ENCODE measurements at places on chromosomes 4 and X.

GRCh38 chr4:7120341-7120740 lies 52.5 kb upstream of the GRPEL1 start:
- no peak for DNase-seq

GRCh38 chr4:118829107-118829506 lies 6.8 kb downstream of the SEC24D start:
- no peak for DNase-seq

DNA sequence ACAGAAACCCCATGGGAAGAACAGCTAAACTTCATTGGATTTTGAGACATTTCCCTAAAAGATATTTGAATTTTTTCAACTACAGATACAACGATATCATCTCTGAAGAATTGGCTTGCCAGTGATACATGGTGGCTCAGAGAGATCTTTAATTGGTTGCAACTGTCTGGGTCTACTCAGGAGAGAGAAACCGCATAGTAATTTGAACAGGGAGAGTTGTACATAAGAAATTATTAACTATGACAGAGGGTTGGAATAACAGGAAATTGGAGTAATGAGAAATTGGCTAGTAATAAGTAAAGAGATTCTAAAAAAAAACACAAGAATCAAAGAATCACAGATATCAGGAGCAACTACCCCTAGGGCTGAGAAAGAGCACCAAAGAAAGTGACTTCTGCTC lies 118.4 kb downstream of the KLHL13 start:
- DNase-seq = no peak

DNA sequence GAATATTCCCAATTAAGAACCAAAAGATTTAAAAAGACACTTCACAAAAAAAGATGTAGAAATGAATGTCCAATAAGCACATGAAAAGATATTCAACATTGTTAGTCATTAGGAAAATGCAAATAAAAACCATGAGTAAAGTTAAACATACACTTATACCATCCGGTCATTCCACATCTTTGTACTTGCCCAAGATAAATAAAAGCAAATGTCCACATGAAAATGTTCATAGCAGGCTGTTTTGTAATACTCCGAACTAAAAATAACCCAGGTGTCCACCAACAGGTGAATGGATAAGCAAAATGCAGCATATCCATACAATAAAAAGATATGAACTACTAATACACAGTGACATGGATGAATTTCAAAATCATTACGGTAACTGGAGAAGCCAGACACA lies 28.6 kb upstream of the ZCCHC4 start:
- no peak for DNase-seq

DNA sequence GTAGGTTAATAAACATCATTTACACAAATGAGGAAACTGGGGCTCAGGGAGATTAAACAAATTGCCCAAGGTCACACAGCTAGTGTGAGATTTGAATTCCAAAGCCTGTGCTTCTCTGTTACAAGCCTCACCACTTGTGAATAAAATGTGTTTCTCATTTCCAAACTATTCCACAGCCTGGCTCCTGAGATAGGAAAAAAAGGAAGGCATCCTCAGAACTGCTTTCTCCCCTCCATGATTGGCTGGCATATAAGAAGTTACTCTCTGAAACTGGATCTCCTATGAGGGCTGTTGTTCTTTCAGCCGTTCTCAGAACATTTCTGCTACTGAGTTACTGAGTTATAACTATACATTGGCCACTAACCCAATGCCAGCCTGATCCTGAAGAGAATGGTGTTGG lies 237.9 kb downstream of the MAML3 start:
- DNase-seq = no peak

DNA sequence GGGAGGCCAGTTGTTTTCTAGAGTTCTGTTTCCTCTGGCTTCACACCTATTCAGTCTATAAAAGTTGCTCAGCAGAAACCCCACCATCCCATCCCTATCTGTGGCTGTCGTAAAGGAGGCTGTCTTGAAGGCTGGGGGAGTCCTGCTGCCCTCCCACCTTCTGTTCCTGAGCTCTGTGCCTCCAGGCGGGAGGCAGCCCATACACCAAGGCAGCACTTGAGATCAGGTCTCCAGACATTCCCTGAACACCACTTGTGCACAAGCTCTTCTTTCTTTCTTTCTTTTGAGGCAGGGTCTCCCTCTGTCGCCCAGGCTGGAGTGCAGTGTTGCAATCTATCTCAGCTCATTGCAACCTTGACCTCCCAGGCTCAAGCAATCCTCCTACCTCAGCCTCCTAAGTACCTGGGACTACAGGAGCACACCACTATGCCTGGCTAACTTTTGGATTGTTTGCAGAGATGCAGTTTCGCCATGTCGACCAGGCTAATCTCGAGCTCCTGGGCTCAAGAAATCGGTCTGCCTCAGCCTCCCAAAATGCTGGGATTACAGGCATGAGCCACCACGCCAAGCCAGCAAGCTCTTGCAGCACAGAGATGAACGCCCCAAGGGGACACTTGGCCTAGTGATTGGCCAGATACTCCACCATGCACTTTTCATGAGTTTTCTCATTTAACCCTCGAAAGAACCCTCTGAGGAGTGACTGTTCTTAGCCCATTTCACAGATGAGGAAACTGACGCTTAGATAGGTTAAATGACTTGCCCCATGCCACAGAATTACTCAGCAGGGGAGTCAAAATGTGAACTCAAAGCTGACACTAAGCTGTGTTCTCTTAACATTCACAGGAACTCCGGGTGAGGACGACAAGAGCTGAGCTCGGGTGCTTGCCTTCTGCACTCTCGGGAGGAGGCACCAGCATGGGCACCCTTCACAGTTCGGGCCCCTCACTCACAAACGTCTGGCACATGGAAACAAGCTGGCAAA lies 55.8 kb upstream of the ENPP6 start:
- DNase-seq = no peak

DNA sequence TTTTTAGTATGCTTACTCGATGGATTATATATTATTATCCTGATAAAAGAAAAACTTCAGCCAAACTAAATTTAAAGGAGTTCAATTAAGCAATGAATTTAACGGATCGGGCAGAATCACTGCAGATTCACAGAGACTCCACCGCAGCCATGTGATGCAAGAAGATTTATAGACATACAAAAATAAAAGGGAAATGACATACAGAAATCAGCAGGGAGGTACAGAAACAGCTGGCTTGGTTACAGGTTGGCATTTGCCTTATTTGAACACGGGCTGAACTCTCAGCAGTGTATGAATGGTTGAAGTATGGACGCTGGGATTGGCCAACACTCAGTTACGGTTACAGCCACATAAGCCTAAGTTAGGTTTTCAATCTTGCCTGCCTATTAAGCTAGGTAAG lies 35.4 kb upstream of the DHRSX start:
- DNase-seq = no peak

- no peak for DNase-seq
These were observed 19.5 kb upstream of the ZNF41 start for GRCh38 chrX:47502316-47503125.

GRCh38 chrX:107733686-107734085 lies 41.9 kb downstream of the TSC22D3 start:
- DNase-seq = no peak

DNA sequence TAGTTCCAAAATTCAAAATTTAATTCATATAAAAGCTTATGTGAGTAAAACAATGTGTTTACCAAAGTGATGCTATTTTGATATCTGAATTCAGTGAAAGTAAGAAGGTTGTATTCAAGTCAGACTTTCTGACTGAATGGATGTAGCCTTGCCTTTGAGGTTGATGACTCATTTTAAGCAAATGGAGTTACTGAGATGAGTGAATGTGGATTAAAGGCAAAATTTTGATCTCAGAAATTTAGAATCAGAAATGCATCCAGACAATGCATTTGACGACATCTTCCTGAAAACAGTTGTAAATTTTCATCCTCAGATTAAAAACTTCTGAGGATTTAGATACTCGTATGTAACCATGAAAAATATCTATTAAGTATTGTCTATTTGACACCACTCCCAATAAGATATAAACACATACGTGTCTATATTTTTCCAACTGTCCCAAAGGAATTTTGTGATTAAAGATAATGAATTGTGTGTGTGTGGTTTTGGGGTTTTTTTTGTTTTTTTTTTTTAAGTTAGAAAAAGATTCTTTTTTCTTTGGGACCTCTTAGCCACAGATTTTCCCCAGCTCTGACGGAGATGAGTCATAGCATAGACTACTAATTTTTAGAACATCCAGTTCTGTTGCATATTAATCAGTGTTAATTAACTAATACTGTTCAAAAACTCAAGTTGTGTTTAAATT lies 34.4 kb downstream of the NFKB1 start:
- peak; percentile 44 for DNase-seq

DNA sequence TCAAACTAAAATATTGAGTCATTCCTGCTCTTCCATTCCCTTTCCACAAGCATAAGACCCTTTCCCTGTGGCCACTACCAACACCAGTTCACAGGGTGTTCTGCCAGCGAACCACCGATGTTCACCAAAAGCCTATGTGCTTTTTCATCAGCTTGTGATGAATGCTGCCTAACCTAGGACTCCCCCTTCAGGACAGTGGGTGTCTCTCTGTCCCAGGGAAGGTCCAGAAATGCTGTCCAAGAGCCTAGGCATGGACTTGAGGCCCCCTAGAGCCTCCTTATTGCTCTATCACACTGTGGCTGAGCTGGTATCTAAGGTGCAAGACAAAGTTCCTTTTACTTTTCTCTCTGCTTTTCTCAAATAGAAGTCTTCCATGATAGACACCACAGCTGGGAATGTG lies 1015.6 kb downstream of the PCDH19 start:
- DNase-seq = no peak

GRCh38 chr4:153466949-153467896 lies 1.1 kb downstream of the TMEM131L start:
- DNase-seq = peak; percentile 58

- no peak for DNase-seq
These were observed 62.9 kb downstream of the ELF4 start for GRCh38 chrX:130047416-130047815.

DNA sequence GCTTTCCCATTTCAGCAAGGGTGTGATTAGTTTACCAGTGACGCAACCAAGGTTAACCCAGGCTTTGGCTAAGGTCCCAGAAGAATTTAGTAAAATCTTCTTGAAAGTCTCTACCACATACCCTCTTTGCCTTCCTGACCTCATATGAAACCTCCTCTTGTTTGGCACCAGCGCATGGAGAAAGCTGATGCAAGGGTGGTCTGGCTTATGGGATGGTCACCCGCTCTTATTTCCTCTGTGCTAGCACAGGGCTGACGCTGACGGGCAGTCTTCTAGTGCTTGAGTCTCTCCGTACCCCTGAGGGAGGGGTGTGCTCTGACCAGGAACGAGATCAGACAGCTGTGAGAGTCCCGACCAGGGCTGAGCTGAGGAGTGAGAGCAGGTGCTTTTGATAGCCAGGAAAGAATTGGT lies 137.6 kb downstream of the TENM3 start:
- no peak for DNase-seq

GRCh38 chr4:128880662-128881061 lies 71.2 kb downstream of the JADE1 start:
- no peak for DNase-seq

DNA sequence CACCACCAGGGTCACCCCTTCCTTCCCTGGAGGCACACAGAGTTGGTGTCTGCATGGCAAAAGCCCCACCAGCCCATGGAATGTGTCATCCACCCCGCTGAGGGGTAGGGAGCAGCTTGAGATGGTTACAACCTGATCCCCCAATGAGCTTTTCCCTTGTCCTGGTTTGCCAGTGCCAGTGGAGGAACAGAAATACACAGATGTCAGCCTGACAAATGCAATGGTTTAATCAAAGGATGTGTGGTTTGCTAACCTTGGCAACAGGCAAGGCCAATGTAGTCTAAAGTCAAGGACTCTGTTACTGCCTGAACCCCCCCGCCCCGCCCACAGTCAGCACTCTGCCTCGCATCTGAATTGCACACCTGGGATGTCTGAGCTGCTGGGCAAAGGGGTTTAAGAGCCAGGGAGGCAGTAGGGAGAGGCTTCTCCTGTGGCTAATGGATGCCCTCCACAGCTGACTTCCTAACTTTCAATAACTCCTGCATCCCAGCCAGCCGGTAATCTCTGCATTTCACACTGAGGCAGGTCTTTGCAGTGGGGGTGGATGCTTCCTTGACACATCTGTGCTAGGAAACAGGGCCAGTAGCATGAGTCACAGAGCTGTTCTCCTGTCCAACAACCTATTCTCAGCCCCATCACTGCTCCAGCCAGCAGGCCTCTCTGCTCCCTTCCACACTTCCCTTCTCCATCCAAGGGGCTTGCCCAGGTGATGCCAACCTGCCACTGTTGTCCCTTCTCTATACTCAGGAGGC lies 137.5 kb downstream of the AMMECR1 start:
- DNase-seq = no peak

- DNase-seq = no peak
These were observed 4.8 kb downstream of the ADAMTS3 start for GRCh38 chr4:72564184-72564583.

DNA sequence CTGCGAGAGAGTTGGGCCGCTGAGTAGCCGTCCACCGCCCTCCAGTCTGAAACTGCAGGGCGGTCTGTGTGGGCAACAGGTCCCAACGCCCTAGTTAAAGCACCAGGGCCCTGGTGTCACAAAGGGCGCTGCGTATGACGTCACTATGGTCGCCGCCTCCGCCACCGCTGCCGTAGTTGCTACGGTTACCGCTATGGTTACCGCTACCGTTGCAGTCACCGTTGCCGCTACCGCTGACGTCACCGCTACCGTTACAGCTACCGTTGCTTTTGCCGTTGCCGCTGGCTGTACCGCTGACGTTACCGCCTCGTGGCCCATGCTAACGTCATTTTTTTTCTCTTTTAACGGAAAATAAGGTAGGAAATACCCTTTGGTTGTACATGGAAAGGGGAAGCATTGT lies at the start of gene PPP1R2C:
Gene PPP1R2C (minus strand): TSS at position 68 of the 400 bp plus-strand sequence. CDS start 84 bp downstream, outside the sequence.
- DNase-seq = no peak

GRCh38 chr4:30744957-30745640 lies 24.9 kb downstream of the PCDH7 start:
- DNase-seq = no peak

DNA sequence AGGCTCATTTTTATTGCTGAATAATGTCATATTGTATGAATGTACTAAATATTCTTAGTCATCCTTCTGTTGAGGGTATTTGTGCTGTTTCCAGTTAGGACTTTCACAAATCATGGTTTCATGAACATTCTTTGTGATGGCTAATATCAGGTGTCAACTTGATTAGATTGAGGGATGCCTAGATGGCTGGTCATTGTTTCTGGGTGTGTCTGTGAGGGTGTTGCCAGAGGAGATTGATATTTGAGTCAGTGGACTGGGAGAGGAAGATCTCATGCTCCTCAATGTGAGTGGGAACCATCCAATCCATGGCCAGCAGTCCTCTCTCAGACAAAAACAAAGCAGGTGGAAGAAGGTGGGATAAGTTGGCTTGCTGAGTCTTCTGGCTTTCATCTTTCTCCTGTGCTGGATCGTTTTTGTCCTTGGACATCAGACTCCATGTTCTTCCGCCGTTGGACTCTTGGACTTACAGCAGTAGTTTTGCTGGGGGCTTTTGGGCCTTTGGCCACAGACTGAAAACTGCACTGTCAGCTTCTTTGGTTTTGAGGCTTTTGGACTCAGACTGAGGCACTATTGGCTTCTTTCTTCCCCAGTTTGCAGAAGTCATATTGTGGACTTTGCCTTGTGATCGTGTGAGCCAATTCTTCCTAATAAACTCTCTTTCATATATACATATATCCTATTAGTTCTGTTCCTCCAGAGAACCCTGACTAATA lies 11.9 kb upstream of the HS3ST1 start:
- DNase-seq = no peak

- DNase-seq = no peak
These were observed 26.7 kb upstream of the PCDH18 start for GRCh38 chr4:137558951-137559350.

GRCh38 chr4:95129821-95130311 lies 372.1 kb downstream of the BMPR1B start:
- DNase-seq = no peak

- no peak for DNase-seq
These were observed 1912.7 kb upstream of the TENM3 start for GRCh38 chr4:180330521-180330920.

GRCh38 chrX:9627922-9628321 lies 137.7 kb downstream of the GPR143 start:
- DNase-seq = no peak

Data from CD4-positive, alpha-beta T cell treated with Interleukin-12 subunit alpha and Interleukin-12 subunit beta, for 1 hour (primary cell).